ENCODE measurements at places on chromosomes 2 and 18.

- no peak for DNase-seq
These were observed 181.8 kb upstream of the GCFC2 start for GRCh38 chr2:75892490-75892889.

DNA sequence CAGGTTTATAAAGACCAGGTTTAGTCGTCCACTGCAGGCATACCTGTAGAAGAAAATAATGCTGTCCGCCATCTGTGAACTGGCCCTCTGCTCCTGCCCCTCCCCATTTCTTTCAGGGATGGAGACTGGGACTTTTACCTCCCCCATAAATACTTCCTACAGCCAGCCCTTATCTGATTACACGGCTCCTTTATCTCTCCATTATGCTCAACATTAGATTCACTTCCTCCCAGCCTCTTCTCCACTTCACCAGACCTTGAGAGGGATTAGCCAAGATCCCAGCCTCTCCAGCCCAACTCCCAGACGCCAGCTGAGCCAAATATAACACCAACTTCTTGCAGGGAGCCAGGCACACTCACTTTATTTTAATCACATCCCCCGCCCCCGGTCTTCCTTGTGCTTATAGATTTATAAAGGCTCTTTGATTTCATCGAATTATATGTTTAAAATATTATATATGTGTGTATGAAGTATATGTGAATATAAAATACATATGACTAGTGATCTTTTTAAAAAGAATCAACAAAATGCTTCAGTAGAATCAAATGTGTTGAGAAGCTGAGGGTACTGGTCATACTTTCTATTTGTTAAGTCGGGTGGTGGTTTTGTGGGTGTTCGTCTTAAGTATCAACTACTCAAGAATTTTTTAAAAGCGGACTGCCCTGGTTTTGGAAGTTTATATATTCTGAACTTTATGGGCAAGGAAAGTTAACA, 81.0 kb downstream of the SPRED2 start:
- no peak for DNase-seq

DNA sequence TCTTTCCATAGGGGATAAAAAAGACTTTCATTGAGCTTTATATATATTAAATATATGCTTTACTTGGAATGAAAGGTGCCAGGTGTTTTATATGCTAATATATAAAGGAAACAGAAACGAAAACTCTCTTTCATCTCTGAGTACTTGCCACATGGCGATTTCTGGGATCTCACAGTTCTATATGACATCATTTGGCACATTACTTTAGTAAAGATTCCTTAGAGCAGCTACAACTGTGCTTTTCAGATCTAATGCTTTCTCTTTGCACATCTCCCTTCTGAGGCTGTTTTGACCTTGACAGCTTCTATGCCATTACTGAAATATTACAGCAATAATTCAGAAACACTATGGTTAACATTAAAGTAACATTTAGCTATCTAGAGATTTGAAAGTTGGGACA, 1082.9 kb upstream of the CDH2 start:
- DNase-seq: no peak

DNA sequence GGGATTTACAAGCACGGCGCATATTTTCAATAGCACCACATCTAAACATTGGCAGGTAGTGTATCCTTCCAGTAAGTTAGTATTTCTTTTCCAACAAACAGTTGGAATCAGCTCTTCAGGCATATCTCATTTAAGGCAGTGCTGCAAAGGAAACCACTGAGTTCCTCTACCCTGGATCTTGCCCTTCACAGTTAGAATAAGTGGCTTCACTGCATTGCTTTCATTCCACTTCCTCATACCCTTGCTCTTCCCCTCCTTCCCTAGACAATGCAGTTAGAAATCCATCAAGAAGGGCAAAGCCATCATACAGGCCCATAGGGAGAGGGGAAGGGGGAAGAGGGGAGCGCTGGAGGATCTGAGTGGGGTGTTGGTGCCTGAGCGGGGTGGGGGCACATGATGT, 173.7 kb downstream of the FBXO15 start:
- no peak for DNase-seq

DNA sequence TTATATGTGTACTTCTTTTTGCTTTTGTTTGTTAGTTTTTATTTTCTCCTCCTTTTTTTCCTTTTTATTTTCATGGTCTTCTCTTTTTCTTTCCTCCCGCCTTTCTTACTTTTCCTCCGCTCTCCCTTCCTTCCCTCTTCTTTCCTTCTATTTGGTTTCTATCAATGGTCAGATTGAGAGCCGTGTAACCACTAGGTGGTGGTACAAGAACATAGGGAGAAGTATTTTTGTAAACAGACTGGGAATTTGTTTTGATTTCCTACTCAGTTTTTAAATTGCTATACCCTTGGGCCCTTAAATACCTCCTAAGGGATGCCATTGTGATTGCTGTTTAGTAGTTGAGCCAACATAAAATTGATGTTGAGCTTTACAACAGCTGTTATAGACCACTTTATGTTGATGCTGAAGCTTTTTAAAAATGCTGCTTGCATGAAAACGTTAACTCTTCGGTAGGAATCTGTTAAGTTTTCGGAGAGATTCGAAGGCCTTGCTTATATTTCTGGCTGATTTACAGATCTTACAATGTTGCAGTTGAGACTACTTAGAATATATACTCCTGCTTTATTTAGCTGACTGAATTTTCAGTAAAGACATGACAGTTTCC, 124.2 kb downstream of the UBE2E3 start:
- peak; percentile 46 for DNase-seq

DNA sequence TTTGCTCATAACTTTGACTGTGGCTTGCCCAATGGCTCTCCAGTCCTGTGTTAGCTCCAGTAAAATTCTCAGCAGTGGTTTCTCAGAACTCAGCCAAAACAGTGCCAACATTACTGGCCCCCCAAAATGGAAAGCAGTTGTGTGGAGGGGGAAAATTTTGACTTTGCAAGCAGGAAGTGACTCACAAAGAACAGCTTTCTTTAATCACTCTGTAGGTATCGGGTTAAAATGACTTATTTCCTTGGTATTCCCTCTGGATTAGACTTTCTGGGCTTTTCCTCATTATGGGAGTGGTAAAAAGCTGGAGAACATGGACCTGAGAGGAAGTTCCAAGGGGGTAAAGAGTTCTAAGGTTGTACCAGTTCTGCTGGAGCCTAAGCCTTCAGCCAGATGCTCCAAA, 175.7 kb upstream of the RND3 start:
- no peak for DNase-seq

All from hematopoietic multipotent progenitor cell treated with erythropoietin and hydrocortisone succinate and interleukin-3 and kit ligand, for 15 days (in vitro differentiated cells).